ENCODE measurements at places on chromosomes 7 and 10. TPM values are rescaled to one million over a fixed set of nuclear protein-coding genes. Genes with fewer than 3 reads are reported as not detected.

Gene DKK1
- total RNA-seq: 134 TPM

Gene C10orf67
- not detected for total RNA-seq

Gene IDI2
- not detected for total RNA-seq

Gene TMEM273
- 0.13 TPM for total RNA-seq

Gene ADCYAP1R1
- total RNA-seq: not detected

Gene CALN1
- total RNA-seq: not detected

Gene KNDC1
- 0.86 TPM for total RNA-seq

Gene PRKCQ
- total RNA-seq: not detected

Gene LBX1
- not detected for total RNA-seq

Gene CACNA2D1
- total RNA-seq: 134 TPM

Gene LIPF
- not detected for total RNA-seq

Gene MNX1
- not detected for total RNA-seq

Gene RBM28
- 14.2 TPM for total RNA-seq

Gene IQUB
- total RNA-seq: 0.85 TPM
